Aorta (tissue), 5 donors: ENCODE measurements at places on chromosomes 11 and 22. TPM values are rescaled to one million over a fixed set of nuclear protein-coding genes. Genes with fewer than 3 reads are reported as not detected.

GANAB gene
- 196 TPM for total RNA-seq

ACTN3 gene
- total RNA-seq, result 3.0 TPM

GNAZ gene
- total RNA-seq, result 6.1 TPM

RTN4R gene
- 1.3 TPM for total RNA-seq

TEX12 gene
- total RNA-seq, result 0.57 TPM

MS4A7 gene
- 121 TPM for total RNA-seq

APOA5 gene
- total RNA-seq, result not detected

LIF gene
- total RNA-seq, result 6.6 TPM

SLC6A5 gene
- not detected for total RNA-seq

PYGM gene
- 12.9 TPM for total RNA-seq

NCAPH2 gene
- total RNA-seq, result 35.5 TPM

BSX gene
- not detected for total RNA-seq

GRCh38 chr11:104529906-104530305 is 366.0 kb upstream of the PDGFD start:
- no peak for DNase-seq

GRCh38 chr11:30128269-30128932 is 102.4 kb upstream of the FSHB start:
- no peak for DNase-seq

DNA sequence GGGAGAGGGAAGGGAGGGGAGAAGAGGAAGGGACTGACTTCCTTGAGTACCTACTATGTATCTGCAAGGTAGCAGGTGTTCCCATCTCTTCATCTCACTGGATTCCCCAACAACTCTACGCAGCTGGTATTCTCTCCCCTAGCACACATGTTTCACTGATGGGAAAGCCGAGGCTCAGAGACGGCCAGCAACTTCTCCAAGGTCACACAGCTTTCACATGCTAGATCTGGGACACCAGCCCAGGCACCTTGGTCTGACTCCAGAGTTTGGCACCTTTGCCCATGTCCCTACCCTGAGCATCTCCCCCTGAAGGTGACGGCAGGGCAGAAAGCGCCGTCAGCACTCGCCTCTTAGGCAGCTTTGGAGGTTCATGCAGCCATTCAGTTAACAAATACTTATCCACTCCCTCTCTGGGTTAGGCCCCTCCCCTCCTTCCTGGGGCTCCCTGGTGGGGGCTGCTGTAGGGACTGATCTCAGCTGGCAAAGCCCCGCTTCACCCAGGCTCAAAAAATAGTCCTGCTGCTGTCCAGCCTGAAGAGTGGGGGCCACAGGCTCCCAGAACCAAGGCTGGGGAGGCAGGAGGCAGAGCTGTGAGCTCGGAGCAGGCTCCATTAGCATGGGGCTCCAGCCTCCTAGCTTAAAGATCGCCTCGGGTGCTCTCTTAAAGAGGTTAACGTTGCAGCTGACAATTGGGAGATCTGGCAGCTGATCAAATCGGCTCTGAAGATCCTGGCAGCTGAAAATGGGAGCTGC is 79.4 kb downstream of the IGLL1 start:
- DNase-seq, result no peak

GRCh38 chr11:61131186-61131585 is 28.9 kb downstream of the CD5 start:
- no peak for DNase-seq

DNA sequence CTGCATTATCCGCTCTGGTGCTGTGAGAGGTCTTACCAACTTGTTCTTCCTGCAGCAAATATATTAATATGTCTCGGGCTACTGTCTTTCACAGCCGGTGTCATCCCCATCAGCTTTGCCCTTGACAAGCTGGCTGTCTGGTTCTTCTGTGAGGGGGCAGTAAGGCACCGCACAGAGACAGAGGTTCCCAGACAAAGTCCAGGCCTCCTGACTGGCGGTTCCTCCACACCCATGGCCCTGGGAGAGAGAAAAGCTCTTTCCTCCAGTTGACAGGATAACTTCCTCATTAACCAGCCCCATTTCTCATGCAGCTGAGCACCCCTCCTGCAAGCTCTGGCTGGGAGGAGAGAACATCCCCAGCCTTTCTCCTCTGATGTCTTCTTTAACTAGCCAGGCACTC is 212.5 kb upstream of the SEZ6L start:
- DNase-seq, result no peak

DNA sequence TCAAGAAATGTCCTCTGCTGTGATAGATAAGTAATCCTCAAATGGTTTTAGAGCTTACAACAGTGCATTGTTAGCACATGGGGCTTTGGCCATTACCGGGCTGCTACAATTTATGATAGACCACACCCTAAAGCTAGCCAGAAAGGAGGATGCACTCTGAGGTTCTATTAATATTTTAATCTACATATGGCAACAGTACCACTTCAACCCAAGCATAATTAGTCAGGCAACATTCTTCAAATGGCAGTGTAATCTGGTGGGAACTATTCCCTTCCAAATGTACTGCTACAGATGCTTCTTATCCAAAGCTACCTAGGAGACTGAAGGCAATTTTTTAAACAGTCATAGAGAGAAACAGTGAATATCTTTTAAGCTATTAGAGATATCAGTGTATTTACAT is 697.6 kb downstream of the KCNA4 start:
- no peak for DNase-seq

DNA sequence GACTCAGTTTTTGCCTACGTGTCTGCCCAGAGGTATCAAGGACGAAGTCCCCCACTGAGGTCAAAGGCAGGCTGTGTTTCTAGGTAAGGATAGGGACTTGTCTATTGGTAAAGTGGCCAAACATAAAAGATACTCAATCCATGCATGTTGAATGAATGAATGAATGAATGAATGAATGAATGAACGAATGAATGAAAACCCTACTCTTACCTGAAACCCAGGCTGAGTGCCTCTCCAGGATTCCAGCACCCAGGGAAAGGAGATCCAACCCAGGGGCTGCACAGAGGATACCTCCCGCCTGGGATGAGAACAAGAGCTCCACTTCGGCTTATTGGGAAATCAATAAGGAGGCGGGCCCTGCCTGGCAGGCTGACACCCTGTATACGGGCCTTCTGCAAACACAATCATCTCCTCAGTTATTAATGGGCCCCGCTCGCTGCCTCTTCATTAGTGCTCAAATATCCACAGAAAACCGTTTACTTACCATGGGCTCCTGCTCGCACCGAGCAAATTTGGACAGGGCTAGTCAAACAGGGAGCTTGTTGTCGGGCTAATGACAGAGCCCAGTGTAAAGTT is 177.4 kb downstream of the BUD13 start:
- DNase-seq, result peak; percentile 38

DNA sequence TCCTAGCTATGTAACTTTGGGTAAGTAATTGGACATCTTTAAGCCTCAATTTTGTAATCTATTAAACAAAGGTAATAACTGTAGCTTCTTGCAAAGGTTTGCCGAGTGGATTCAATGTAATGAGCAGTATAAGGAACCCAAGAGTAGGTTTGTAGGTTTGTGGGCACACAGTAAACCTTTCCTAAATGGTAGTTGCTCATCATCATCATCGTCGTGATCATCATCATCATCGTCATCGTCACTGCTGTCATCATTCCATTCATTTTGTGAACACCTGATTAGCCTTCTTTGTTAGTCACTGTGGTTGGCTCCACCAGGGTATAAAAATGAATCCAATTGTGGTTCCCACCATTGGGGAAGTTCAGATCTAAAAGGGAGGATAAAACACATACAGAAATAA is 223.1 kb upstream of the KIRREL3 start:
- no peak for DNase-seq

DNA sequence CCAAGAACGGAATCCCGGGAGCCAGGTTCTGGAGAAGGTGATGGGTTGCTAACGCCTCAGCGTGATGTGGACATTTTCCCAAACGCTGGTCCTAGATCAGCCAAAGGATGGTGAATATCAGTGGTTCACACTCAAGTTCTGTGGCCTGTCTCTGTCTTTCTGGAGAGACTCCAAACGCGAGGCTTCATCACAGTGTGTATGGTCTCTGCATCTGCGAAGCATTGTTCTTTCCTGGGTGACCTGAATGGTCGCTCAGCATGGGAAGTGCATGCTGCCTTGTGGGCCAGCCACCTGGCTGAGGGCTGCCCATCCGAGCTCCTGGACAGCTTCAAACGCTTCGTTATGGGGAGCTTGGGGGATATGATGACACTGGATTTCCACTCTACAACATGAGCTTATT is 810.0 kb downstream of the TBC1D22A start:
- DNase-seq, result no peak
